NCI-H446 (cell line): ENCODE measurements at places on chromosomes 7 and 10.

- no peak for DNase-seq
Observed at GRCh38 chr7:113652501-113652900, 266.3 kb downstream of the PPP1R3A start.

GRCh38 chr10:24889639-24890038 is 62.8 kb downstream of the PRTFDC1 start:
- no peak for DNase-seq

GRCh38 chr10:119203006-119203405 is 4.4 kb upstream of the GRK5 start:
- DNase-seq: no peak

DNA sequence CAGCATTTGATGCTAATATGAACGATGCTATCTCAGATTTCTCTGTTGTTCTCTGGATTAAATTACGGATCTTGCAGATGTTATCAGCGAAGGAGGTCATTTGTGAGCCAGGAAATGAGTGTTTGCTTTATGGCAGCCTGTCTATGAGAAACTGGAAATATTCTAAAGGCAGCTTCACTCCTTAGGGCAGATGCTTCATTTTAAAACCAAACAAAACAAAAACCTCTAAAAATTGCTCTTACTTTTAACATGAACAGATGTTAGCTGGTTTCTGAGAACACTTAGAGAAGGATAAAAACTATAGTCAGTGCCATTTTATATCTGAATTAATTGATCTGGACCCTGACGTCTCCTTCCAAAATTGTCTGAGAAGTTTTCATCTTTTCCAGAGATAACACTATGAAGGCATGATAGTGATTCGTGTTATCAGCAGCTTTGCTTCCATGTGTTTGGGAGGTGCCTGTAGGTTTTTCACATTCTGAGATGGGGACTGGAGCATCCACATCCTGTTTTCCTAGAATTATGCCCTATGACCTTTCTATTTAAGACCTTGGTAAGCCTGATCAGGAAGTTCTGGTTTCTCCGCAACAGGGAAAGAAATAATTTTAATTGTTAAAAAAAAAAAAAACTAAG is 53.1 kb downstream of the CPED1 start:
- no peak for DNase-seq

GRCh38 chr10:98259606-98260315 is 8.2 kb downstream of the LOXL4 start:
- no peak for DNase-seq

GRCh38 chr7:36811807-36812206 is 87.5 kb upstream of the AOAH start:
- no peak for DNase-seq

GRCh38 chr7:154899862-154900261 is 103.1 kb downstream of the PAXIP1 start:
- no peak for DNase-seq

DNA sequence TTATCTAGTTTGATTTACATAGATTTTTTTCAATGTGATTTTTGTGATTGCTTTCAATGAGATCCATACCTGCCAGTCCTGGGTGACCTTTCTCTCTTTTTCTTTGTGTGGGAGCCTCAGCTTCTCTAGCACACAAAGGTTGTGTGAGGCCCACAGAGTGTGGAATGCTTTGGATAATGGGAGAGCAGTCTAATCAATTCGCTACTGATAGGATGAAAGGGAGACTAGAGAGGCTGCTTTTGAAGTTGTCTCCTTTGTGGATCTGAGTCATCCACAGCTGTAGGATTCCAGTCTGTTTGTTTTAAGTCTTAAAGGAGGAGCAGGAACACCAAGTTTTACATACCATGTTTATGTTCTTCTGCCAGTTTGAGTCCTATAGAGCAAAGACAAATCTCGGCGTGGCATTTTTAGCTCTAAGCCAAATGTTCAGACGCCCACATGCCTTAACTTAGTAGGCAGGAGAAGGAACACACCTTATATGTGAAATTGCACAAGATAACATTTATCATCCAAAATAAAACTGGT is 330.0 kb downstream of the ARL4A start:
- no peak for DNase-seq

DNA sequence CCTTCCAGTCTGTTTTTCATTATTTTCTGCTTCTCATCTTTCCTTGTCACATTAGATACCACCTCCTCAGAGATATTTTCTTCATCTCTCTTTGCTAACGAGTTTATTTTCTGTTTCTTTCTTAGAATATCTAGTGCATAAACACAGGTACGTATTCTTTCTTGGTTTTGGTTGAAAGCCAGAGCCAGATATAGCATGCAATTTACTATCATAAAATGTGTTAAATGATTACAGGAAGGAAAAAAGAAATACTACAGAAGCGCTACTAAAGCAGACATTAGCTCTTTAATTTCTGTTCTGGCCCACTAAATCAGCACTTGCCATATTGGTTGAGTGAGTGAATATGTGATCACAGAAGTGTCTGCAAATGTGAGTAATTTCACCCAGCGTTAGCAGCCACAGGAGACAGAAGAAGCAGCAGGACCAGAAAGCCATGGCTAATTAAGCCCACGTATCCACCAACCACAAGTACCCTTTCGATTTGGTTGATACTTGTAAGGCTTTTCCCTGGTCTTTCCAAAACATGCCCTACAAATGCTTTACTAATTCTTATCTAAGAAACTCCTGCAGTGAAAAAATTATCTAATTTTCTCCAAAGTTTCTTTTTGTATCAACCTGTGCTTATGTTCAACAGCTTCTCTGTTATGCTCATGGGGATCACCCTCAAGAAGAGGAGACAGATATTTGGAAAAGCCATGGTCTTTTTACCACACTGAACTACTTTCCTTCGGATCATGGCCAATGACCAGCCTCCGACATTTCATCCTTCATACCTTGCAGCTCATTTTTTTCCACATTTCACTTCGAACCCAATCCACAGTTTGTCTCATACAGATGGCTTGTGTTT is 23.1 kb upstream of the MACC1 start:
- no peak for DNase-seq

DNA sequence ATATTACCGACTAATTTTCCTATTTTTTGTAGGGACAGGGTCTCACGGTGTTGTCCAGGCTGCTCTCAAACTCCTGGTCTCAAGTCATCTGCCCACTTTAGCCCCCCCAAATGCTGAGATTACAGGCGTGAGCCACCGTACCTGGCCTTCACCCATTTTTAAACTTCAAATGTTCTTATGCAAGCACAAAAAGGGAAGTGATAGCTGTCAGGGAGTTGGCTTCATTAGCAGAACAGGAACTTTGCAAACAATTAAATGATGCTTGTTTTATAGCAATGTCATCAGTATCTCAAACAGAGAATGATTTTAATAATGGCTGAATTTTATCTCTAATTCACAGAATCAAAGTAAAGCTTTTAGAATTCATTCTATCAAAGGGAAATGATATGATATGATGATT is 49.8 kb upstream of the FAM171A1 start:
- no peak for DNase-seq

- no peak for DNase-seq
Observed at GRCh38 chr10:59336632-59337031, 25.7 kb downstream of the FAM13C start.
